ENCODE measurements at places on chromosomes 4 and X.

DNA sequence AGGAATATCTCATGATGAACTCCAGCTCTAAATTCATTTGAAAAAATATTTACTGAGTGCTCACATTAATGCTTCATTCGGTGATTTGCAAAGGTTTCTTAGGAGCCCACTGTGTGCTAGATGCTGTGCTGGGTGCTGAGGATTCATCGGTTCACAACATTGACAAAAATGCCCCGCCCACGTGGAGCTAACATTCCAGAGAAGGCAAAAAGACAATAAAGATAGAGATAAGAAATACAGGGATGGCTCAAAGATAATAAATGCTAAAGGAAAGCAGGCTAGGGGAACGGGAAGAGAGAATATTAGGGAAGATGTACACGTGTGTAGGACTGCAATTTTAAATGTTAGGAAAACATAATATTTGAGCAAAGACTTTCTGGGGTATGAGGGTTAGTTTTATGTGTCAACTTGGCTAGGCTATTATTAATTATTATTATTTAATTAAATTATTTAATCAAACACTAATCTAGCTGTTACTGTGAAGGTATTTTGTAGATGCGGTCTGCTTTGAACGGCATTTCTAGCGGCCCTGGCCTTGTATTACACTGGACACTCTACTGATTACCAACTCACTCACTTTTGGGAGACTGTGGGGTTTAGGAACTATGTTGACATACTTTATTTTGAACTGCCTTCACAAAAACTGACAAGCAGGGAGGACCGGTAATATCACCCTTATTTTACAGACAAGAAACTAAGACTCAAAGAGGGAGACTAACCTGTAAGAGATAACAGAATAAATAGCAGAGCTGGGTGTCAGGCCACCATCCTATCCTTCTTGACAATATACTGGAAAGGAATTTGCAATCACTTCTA, 61.9 kb upstream of the IRF2 start:
- DNase-seq = no peak

DNA sequence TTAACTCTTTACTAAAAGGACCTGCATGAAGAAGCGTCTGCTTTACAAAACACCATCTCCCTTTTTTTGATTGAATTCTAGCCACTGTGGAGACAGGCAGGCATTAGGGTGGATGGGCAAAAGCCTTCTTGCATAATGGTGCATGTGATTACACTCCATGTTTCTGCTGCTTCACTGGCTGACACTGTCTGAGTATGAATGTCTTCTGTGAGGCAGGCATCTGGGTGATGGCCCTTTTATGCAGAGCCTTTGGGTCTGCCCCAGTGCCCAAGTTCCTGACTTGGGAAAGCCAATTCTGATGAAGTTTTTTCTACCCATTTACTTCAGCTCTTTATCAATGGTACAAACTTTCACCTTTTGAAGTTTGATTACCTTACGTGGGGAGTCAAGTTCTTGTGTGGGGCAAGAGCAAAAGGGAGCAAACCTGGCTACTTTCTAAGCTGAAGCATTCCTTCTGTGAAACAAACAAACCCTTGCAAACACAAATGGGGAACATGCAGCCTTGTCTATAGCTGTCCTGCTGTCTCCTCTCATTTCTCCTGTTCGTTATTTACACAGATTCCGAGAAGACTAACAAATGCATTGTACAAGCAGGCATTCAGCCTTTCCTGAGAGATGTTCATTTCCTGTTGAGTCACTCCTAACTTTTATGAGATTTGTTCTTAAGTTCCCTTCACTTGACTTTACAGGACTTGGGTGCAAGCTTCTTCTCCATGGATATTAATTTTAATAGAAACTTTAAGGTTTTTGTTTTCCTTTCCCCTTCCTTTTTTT, 301.9 kb downstream of the TLL1 start:
- DNase-seq = no peak

DNA sequence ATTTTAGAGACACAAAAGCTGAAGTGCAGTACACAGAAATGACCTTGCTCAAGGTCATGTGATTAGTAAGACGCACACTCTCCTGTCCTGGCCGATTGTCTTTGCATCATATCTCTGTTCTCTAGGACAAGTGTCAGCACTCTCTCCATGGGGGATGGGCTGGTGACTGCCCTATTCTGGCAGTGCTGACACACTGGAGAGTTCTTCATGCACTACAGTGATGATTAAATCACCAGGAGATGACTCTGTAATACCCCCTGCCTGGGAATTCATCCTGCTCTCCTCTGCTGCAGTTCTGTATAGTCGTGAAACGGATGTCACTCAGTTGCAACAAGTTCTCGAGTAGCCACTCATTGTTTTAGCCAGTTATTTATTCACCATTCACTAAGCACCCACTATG, 5.3 kb upstream of the SHISA3 start:
- no peak for DNase-seq

- peak; percentile 14 for DNase-seq
These were observed 274.7 kb upstream of the FGF13 start for GRCh38 chrX:138986235-138986634.

GRCh38 chr4:10302096-10302495, 155.1 kb downstream of the ZNF518B start:
- DNase-seq = no peak

DNA sequence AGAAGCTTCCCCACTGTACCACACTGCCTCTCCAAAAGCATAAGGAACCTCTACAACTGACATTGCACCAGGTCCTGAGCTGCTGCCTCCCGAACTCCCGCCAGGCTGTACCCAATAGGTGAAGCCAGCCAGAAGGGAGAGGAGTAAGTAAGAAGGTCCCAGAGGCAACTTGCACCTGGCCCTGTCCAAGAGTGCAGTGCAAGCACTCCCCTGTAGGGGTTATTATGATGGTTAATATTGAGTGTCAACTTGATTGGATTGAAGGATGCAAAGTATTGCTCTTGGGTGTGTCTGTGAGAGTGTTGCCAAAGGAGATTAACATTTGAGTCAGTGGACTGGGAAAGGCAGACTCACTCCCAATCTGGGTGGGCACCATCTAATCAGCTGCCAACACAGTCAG, 879.3 kb upstream of the SLIT2 start:
- no peak for DNase-seq

DNA sequence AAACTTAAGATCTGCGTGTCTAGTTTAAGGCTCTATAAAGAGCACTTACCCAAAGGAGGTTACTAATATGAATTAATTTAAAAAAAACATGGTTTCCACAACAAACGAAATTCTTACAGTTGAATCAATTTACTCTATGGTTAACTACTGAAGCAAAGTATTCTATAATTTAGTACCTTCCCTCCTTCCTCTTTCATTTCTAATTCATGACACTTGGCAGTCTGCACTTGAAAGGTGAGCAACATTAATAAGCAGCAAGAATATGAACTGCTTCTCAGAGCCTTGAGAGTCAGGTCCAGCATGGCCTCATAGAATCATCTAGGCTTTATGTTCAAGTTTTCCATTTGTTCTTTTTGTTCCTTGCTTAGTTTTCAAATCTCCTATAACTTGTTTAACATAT, 42.7 kb downstream of the TAPT1 start:
- DNase-seq = no peak

DNA sequence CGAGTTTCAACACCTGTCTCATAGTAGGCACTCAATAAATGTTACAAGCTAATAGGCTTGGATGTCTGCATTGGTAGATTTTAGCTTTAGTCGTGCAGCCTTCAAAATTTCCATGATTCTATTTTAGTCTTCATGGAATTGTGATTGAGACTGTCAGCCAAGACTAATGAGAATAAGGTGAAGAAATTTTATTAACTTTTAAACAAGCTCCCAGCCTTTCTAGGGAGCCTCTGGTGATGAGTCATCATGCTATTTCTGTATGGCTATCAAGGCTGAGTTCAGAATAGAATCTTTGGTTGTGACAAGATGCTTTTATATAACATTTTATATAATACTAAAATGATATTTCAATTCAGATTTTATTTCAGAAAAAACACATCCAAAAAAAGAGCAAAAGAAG, 685.8 kb downstream of the GABRG1 start:
- no peak for DNase-seq

All from GM04503 (cell line).